Left forelimb (tissue), 1 donor: ENCODE measurements at places on chromosomes 3 and 15.

- no peak for DNase-seq
Observed at GRCh38 chr15:56261854-56262509, 18.3 kb upstream of the RFX7 start.

DNA sequence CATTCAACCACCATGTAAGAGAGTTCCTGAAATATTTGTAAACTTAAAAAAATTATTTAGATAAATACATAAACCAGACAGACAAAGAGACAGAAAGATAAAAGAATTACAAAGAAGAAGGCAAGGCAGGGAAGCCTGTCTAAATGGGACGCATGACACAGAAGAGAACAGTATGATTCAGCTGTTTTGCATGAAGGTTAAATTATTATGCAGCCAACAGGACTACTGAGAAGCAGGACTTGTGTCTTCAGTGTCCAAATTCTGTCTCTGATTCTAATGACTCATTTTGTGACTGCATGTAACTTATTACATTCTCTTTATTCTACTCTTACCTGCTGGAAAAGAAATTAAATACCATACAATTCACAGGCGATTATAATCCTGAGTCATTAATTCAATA is 340.4 kb upstream of the KCNMB2 start:
- no peak for DNase-seq

DNA sequence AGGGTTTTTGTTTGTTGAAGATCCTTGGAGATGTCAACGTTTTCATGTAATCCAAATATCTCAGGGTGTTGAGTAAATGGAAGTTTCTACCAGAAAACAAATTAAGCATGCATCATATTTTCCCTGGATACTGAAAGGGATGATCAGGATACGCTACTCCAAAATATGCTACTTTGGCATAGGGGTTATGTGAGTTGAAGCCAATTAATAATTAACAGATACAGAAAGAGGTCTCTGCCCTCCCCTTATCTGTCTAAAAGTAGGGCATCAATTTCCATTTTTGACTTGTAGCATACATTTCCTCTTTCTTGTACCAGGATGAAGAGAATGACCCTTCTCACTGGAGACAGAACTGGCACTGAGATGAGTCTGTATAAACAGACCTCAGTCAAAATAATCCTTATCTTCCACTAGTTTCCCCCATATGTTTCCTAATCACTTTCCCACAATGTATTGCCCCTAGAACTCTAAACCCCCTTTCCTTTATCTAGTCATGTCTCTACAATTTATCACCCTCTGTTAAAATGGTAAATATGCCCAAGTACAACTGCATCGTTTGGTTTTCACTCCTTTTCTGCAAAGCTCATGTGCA is 17.4 kb upstream of the ASB14 start:
- no peak for DNase-seq

DNA sequence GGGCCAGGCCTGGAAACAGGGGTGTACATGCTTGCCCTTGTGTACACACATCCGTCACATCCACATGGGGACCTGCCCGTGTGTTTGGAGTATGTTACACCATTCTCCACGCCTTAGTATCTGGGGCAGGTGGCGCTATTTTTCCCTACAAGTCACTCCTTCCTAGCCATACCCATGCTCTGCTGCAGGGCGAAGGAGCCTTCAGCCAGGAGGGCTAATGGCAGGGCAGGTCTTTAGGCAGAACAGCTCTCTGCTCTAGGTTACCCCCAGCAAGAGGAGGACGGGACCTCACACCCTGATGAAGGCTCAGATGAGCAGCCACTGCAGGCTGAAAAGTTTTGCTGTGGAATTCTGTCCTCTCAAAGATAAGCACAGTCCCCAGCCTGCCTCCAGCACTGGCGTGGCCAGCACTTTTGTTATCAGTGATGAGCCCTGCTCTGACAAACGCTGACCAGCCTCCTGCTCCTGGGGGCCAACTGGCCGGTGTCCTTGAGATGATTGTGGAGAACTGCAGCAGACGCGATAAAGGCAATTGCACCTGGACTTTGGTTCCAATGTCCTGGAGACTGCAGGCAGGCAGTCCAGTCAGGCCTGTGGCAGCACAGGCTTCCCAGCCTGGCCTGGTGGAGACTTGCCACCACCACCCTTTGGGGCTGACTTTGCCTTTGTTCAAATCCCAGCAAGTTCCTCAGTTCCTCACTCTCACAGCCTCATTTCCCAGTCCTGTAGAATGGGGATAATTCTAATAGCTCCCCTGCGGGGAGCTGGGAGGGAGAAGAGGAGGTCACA is 19.8 kb upstream of the PIGZ start:
- DNase-seq, result peak; percentile 53

- no peak for DNase-seq
Observed at GRCh38 chr15:34055868-34056595, 17.0 kb upstream of the AVEN start.

GRCh38 chr3:141710888-141711616 is 27.0 kb upstream of the RNF7 start:
- DNase-seq, result no peak

- no peak for DNase-seq
Observed at GRCh38 chr3:70550723-70551319, 238.4 kb upstream of the MDFIC2 start.
